ENCODE measurements at places on chromosomes 3 and 15.
A peak's percentile ranks its signal among the peaks of the same experiment; 100 is the strongest.

GRCh38 chr15:88089731-88090130 lies 166.8 kb downstream of the NTRK3 start:
- DNase-seq, result no peak

GRCh38 chr3:88410259-88410658 lies 260.5 kb downstream of the C3orf38 start:
- DNase-seq, result no peak

GRCh38 chr3:18030371-18030870 lies 288.0 kb upstream of the TBC1D5 start:
- no peak for DNase-seq

GRCh38 chr3:64595253-64595694 lies 92.5 kb downstream of the ADAMTS9 start:
- peak; percentile 41 for DNase-seq

GRCh38 chr3:148330542-148330941 lies 367.2 kb upstream of the AGTR1 start:
- DNase-seq, result no peak

DNA sequence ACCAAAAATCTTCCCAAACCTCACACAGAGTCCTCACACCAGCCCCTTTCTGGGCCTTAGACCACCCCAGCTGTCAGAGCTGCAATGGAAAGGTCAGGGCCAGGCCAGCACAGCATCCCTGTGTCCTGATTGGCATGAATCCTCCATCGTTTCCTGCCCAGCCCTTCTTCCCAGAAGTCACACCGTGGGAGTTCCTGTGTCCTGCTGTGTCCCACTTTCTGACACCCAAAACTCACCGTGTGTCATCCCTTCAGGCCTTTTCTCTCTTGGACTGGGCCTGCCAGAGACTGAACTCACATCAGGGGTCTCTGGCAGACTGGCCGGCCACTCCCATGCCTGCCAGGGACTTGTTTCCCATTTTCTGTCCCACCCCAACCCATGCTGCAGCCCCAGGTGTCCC lies 32.5 kb upstream of the CHRNB4 start:
- no peak for DNase-seq

DNA sequence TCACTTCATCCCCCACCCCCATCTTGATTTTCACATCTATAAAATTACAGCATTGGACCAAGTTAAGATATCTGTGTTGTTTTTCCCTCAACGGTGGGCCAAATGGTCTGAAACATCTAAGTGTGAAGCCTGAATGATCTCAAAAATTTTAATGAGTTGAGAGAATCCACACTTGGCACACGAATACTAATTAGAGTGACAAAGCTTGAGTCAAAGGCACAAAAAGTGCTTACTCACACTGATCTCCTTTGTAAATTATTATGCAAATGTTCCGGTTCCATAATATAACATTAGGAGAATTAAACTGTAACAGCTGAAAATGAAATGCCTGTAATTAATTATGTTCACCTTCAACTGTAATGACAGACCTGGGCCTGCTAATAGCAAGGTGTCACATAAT lies 33.6 kb downstream of the GPR176 start:
- no peak for DNase-seq

All from urothelium cell line (cell line).